ENCODE measurements at places on chromosomes 2 and 18.

GRCh38 chr2:55419233-55419678 is 400 bp downstream of the CCDC88A start:
- DNase-seq: no peak

GRCh38 chr2:190458352-190459107 is 50.4 kb downstream of the MFSD6 start:
- no peak for DNase-seq

- DNase-seq: no peak
Measured at GRCh38 chr2:43270461-43270860, 44.1 kb upstream of the ZFP36L2 start.

DNA sequence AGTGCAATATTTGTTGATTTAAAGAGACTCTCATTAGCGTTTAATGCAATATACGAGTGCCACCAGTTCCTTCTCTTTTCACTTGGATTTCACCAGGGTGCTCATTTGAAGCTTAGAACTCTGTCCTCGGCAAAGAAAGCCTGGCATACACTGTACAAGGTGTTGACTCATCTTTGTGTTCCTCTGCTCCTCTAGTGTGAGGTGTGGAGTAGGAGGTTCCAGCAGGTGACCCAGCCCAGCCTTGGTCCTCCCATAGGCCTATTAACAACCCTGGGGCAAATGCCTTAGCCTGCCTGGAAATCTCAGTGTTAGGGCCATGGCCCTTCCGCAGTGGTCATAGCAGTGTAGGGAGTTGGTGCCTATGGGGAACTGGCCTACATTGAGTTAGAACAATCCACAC is 20.1 kb downstream of the BCL2L11 start:
- no peak for DNase-seq

DNA sequence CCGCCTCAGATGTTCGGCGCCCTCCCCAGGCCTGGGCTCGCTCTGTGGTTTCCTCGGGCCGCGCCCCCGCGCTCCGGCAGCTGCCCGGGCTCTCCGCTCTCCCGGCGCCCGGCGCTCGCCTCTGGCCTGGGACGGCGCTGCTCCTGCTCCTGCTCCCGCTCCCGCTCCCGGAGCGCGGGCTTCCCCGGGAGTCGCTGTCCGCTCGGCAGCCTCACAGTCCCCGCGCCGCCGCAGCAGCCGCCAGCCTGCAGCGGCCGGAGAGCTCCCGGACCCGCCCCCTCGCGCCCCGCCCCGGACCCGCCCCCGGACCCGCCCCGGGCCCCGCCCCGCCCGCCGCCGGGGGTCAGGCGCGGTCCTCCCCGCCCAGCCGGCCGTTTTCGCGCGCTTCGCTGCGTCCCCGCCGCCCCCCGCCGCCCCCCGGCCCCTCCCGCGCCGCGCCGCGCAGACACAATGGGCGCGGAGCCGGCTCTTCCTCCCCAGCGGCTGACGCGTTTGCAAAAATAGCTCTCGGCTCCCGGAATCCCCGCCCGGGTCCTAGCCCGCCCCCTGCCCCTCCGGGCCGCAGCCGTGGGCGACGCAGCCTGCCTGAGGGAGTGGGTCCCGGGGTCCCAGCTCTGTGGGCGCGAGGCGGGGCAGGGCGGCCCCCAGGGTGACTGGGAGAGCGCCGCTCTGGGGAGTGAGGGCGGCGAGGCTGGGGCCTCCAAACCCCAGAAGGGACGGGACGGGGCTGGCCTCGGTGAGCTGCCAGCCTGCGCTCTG is at the start of gene ARL4C:
Gene ARL4C, minus strand, starts transcription at position 247 of the 759 bp plus-strand sequence. CDS start 495 bp downstream, outside the sequence.
- no peak for DNase-seq

- DNase-seq: no peak
Measured at GRCh38 chr2:232420463-232421188, 14.0 kb downstream of the ALPG start.

GRCh38 chr2:195022508-195022830 is 634.6 kb upstream of the SLC39A10 start:
- no peak for DNase-seq

DNA sequence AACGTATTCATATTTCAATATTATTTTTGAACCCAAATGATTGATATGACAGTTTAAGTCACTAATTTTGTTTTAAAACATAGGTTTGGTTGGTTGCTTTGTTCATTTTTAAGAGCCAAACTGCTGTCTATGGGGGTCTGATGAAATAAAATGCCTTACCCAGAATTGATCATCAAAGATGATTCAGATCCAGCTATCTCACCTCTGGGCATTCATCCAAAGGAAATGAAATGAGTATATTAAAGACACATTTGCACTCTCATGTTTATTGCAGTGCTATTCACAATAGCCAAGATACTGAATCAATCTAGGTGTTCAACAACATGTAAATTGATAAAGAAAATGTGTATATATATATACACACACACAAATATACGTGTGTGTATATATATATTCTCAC is 326.9 kb upstream of the GULP1 start:
- no peak for DNase-seq

- DNase-seq: no peak
Measured at GRCh38 chr2:218291318-218292047, 820 bp downstream of the TMBIM1 start.

GRCh38 chr2:191432121-191432520 is 186.9 kb downstream of the MYO1B start:
- DNase-seq: no peak

GRCh38 chr2:15706424-15706823 is 114.8 kb downstream of the DDX1 start:
- no peak for DNase-seq

GRCh38 chr2:122191331-122191730 is 435.9 kb downstream of the TSN start:
- DNase-seq: no peak

DNA sequence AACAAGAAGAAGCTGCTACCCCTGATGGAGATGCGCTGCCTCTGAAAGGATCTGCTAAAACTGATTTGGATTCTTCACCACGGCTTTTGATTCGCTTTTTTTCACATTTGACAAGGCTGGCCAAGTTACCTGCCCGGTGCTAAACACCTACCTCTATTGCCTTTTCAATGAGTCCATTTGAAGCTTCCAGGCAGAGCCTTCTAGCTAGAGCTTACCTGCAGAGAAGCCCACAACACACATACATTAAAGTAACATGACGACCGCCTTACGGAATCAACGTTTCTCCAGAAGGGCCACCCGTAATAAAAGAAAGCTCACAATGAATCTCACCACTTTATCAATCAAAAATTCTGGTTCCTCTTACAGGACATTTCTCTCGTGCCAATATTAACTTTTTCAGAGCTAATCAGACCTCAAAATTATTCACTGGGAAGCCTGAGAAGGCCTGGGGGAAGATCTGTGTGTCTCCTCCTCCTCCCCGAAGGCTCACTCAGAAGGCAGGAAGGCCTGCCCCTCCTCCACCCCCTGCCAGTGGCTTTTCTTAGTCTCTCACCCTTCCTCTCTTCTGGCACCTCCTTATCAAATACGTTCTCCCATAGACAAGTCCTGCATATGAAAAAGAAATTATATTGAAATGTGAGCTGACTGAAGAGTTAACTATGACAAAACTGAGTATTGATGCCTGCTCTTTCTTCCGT is 171.0 kb downstream of the DNER start:
- no peak for DNase-seq

DNA sequence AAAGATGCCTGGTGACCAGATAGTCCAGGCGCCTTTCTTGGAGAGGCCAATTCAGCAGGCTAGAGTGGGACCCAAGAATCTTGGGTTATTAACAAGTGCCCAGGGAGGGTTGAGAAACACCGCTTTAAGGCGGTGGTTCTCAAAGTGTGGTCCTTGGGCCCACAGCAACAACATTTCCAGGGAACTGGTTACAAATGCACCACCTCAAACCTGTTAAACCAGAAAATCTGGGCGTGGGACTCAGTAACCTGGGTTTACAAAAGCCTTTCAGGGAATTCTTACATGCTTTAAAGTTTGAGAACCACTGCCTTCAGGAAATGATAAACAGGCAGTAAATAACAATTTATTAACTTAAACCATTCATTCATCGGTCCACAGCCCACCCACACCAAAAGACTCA is 92.5 kb downstream of the SP3 start:
- no peak for DNase-seq

DNA sequence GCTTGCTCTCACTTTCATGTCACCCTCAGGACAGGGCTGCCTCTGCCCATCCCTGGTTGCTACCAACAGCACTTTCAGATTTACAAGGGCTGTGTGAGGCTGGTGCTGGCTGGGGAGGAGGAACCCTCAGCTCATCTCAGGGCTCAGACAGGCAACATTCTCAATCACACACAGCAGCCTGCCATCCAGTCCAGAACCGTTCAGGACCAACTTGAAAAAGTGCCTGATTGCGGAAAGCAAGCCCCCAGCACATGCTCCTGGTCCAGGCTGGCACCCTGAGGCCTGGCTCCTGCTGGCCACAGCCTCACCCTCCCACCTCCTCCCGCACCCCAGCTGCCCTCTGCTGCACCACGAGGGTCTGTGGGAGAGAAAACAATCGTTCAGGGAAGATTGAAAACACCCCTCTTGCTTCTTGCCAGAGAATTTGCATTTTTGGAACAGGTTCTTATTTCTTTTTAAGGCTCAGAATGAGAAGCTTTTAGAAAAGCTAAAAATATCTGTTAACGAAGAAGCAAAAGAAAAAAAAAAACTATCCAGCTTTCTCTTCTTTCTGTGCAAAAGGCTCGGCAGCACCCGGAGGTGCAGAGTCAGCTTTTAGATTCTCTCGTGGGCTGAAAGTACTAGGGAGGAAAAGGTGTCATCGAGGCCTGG is 403.8 kb upstream of the ID2 start:
- DNase-seq: no peak

DNA sequence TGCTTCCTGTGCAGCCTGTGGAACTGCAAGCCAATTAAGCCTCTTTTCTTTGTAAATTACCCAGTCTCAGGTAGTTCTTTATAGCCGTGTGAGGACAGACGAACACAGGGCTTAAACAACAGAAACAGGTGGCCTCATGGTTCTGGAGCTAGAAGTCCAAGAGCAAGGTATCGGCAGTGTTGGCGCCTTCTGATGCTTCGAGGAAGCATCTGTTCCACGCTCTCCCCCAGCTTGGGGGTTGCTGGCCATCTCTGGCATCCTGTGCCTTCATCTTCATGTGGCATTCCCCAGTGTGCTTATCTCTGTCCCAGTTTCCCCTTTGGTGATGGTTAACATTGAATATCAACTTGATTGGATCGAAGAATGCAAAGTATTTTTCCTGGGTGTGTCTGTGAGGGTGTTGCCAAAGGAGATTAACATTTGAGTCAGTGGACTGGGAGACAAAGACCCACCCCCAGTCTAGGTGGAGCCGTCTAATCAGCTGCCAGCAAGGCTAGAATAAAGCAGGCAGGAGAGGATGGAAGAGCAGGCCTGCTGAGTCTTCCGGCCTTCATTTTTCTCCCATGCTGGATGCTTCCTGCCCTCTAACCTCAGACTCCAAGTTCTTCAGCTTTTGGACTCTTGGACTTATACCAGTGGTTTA is 287.6 kb downstream of the PHLPP1 start:
- no peak for DNase-seq

DNA sequence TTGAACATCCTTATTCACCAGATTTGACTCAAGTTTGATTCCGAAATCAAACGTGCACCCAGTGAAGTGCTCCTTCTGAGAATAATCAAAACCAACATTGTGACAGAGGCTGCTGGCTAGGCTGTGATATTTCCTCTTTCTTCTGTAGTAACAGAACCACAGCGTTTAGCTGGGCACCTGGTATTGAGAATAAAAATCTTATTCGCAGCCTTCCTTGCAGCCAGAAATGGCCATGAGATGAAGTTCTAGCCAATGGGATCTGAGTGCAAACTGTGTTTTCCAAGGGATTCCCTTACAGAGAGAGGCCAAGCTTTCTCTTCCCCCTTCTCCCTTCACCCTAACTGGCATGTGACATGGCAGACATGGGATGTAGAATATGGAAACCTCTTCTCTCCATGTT is 51.7 kb downstream of the TMEM163 start:
- no peak for DNase-seq

DNA sequence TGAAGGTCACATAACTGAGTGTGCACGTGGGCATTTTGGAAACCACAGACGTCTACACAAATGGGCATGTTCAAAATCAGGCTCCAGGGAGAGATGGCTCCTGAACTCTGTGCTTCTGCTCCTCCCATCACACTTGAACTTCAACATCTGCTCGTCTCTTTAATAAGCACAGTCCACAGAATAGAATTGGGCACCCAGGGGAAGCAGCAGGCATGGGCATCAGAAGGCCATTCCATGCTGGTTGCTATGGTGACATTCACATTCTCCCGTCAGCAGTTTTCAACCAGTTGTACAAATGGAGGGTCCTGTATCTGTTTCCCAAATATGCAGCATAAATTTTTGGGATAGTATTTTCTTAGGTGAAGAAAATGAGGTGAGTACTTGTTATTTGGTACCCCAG is 183.7 kb upstream of the COPS8 start:
- no peak for DNase-seq

DNA sequence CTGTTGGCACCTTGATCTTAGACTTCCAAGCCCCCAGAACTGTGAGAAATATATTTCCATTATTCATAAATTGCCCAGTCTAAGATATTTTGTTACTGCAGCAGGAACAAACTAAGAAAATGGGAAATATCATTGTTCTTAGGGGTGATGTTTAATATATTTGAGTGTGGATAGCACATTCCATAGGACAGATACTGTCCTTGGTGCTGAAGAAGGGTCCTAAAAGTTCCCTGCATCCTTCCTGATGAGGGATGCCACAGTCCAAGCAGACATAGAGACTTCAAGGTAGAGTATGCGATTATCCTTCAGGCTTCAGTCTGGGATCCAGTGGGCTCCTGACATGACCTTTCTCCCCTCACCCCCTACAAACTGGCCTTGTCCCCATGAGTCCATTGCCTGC is 689.0 kb downstream of the TDRD15 start:
- DNase-seq: no peak

DNA sequence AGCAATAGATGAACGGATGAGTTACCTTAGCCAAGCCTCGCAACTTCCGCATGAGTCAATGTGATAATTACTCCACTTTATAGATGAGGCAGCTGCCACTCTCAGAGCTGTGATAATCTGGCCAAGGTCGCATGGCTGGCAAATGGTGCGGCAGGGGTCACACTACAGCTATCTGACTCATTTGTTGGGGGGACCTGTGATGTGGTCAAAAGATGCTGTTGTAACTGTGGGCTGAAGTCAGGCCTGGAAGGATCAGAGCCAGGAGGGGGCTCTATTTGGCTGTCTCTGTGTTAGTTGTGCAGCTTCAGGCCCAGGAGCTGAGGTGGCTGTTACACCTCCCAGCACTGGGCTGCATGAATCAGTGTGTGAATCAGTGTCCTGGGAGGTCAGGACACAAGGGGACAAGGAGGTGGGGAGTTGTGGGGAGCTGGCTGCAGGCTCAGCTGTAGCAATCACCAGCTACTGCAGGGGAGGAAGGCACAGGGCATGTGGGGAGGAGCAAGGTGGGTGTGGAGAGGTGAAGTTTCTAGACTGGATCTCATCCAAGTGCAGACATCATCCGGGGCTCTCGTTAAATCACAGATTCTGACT is 33.1 kb downstream of the NGEF start:
- no peak for DNase-seq

DNA sequence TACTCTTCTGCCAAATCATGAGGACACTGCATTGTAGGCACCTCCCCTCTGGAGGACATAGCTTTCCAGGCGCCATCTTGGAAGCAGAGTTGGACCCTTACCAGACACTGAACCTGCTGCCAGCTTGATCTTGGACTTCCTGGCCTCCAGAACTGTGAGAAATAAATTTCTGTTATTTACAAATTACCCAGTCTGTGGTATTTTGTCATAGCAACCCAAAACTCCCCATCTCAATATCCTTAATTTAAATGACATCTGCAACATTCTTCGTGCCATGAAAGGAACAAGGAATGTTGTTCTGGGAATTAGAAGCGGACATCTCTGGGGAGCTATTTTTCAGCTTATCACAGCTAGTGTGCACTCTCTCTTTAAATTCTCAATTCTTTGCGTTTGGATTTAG is 57.4 kb upstream of the CHRNA1 start:
- no peak for DNase-seq

Data from stimulated activated CD4-positive, alpha-beta T cell treated with anti-CD3 and anti-CD28 coated beads, TNF-alpha, amount 100 ng/mL, for 48 hours (primary cell).